Stimulated activated CD4-positive, alpha-beta T cell treated with anti-CD3 and anti-CD28 coated beads, Interleukin-4, amount 100 ng/mL, for 1 hour (primary cell): ENCODE measurements at places on chromosomes 7 and 10.
A peak's percentile ranks its signal among the peaks of the same experiment; 100 is the strongest.

DNA sequence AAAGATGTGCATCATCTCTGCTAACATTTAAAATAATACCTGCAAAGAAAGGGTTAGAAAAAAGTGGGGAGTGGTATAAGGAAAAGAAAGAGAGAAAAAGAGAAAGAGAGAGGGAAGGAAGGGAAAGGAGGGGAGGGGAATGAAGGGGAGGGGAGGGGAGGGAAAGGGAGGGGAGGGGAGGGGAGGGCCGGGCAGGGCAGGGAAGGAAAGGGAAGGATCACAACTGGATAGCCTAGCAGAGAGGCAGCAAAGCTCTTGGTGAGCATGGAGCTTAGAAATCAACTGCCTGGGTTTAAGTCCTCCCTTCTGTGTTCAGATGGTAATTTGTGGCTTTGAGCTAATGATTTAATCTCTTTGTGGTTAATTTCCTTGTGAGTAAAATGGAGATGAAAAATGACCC, 5.4 kb upstream of the FAM237B start:
- DNase-seq = no peak

GRCh38 chr7:50791938-50792341, 9.2 kb upstream of the GRB10 start:
- no peak for DNase-seq

DNA sequence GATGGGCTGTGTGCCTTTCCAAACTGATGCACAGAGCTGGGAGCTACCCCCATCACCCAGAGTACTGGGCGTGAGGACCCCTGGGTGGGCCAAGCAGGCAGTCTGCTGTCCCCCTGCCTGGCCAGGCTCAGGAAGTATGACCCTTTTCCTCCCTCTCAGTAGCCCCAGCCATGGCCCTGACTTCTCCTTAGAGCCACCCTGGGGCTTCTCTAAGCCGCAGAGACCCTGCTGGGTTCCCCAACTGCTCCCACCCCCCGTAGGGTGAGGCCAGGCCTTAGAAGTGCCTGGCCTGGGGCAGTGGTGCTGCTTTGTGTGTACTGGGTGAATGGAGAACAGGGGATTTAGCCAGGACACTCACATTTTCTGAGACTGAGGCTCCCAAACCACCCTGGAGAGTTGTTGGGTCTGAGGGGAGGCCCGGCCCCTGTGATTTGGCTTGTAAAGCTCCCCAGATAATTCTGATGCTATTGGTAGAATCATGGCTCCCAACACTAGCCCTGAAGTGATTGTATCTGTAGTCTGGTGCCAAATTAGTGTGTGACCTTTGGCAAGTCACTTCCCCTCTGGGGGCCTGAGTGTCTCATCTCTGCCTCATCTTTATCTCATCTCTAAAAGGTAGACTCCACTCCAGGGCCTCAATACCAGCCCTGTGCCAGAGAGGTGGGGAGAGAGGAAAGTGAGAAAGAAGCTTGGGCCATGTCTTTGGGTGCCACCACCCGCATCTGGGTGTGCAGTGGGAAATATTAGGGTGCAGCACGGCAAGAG, 99.7 kb upstream of the PPIF start:
- no peak for DNase-seq

DNA sequence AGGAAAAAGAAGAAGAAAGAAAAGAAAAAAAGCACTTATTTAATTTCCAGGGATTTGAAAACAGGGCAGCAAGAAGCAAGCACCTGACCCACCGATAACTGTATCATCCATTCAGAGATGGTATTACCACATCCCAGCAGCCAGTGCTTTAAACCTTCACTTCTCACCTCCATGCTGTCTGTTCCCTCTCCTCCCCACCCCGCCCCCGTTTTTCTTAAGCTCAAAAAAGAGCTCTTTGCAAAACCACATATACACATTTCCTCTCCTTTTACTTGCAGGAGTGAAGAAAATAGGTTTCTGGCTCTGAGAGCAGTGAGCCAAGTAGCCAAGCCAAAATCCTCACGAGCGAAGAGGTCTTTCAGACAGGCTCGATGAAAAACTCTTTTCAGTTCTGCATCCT, 2.2 kb downstream of the STOX1 start:
- DNase-seq = no peak

GRCh38 chr10:131452926-131453720, 141.6 kb upstream of the TCERG1L start:
- DNase-seq = no peak

DNA sequence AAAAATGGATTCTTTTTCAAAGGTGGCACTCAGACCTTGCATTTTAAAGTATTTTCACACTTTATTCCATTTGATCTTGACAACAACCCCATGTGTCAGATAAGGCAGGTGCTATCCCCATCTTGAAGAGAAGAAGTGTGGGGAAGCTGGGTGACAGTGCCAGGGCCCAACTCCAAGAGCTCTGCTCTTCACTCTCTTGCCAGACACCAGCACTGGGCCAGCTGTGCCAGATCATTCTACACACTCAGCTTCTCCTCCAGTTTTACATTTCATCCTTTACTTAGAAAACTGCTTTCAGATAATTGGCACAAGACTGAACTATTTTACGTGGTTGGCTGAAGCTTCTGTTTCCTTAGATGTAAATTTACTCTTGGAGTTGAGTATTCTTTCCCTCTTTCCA, 64.4 kb downstream of the ENO4 start:
- DNase-seq = no peak

- peak; percentile 19 for DNase-seq
Observed at GRCh38 chr10:125823663-125824251, 411 bp downstream of the BCCIP start.

GRCh38 chr10:81978238-81978637, 103.2 kb downstream of the NRG3 start:
- no peak for DNase-seq

- no peak for DNase-seq
Observed at GRCh38 chr10:77511498-77512218, 126.0 kb downstream of the KCNMA1 start.

GRCh38 chr7:131583430-131583829, 27.0 kb upstream of the PODXL start:
- no peak for DNase-seq

- no peak for DNase-seq
Observed at GRCh38 chr7:112866424-112866823, 76.2 kb upstream of the TMEM168 start.

GRCh38 chr10:5354068-5354467, 10.7 kb upstream of the UCN3 start:
- DNase-seq = no peak

- no peak for DNase-seq
Observed at GRCh38 chr10:43174969-43175368, 36.7 kb downstream of the CSGALNACT2 start.

DNA sequence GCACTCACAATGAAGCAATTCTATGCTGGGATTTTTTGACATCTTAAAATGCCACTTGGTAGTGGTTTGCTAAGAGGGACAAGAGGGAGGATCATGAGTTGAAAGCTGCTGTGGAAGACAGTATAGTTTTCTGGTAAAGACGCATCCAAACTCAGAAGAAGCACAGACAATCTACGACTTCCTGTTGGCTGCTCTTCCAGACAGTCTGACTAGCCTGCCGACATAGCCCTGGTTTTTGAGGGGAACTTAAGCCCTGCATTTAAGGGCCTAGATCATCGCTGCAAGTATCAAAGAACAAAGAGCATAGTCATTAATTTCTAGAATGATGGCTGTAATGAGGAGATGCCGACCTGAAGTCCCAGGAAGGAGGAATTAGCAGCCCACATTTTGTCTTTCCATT, 99.9 kb upstream of the IKZF1 start:
- no peak for DNase-seq

DNA sequence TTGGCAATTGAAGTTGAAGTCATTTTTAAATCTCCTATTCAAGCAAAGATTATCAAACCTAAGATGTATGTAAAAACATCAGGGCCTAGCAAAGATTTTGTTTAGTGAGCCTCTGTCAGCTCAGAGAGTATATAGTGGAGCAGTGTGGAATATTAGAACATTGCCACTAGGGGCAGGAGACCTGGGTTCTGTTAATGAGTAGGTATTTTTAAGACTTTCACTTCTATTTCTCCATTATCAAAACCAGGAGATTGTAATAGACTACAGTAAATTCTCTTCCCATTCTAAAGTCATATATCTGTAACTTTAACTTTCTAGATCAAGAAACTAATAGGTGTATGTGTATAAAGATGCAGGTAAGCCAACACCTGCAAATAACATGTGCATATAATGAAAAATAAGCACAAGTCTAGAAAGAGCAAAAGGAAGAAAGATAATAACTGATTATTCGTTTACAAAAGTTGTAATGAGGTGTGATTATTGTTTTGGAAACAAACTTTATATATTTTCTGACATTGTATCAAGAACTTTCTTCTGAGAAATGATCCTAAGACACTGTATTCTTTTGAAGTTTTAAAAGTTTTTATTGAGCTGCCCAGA, 64.4 kb downstream of the KCND2 start:
- no peak for DNase-seq

GRCh38 chr10:93342366-93342765, 139.8 kb downstream of the MYOF start:
- DNase-seq = no peak

GRCh38 chr10:113187063-113187777, 237.2 kb downstream of the TCF7L2 start:
- no peak for DNase-seq

DNA sequence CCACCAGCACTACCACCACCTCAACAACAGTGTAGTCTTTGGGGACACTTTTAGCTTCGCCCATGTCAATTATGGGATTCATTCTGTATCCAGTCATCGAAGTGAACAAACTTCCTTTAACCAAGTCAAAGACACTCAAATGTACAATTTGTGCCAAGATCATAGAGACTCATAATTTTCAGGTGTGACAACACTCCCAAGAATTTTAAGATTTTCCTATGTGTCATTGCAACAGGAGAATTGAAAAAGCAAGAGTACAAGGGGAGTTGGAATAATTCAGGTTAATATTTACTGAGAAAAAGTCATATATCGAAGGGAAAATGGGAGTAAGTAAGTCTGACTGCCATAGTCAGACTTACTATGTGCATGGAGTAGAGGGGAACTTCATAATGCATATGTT, 26.2 kb downstream of the PON1 start:
- no peak for DNase-seq

DNA sequence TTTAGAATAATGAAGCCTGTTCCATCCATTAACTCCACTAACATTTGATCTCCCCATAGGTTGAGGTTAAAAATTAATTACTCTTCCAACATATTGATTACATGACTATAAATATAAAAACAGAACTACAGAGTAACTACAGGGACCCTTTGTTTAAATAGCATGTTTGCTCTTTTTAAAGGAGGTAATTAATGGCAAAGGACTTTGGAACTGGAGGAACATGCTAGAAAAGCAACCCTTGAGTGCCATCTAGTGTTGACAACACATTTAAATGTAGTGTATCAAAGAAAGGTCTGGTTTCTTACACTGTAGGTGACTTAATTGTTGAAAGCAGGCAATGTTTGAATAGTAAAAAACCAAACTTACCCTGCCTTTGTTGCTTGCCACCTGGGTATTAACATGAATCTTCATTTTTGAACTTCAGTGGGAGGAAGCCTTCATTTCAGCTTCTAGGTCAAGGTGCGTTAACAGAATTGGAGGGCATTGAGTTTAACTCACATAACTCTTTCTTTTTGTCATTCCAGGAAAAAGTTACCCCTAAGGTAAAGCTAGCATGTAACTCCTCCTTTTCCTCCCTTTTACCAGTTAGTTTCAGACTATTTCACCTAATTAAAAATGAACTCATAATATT, 52.6 kb upstream of the CAPZA2 start:
- no peak for DNase-seq

DNA sequence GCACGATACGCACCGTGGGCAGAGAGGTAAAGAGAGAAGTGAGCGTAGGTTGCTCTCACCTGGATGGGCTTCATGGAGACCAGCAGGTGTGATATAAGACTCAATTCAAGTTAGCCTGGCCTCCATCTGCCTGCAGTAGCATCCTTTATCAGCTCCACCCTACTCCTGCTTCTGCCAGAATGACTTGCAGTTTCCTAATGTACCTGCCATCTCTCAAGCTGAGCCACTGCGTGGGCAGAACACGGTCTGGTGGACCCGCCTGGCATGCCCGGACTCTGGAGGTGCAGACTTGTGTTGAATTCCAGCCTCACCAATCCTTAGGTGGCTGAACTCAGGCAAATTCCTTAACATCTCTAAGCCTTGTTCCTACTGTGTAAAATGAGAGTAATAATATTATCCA, 64.3 kb downstream of the STEAP1B start:
- no peak for DNase-seq

DNA sequence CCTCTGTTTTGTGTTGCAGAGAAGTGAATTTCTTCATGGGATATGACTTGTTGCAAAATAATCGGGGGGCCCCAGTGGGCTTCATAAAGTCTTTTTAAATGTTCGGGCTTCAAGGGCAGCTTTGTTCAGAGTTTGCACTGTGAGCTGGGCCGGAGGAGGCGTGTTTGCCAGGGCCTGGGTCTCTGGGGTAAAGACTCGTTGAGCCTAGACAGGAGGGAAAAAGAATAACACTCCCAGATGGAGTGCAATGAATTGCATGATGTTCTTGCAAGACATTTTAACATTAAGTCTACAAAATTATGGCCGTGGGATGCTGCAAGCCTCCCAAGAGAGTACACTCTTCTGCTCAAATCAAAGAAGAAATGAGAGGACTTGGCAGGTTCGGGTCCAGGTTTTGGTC, 23.6 kb downstream of the BMPER start:
- no peak for DNase-seq

DNA sequence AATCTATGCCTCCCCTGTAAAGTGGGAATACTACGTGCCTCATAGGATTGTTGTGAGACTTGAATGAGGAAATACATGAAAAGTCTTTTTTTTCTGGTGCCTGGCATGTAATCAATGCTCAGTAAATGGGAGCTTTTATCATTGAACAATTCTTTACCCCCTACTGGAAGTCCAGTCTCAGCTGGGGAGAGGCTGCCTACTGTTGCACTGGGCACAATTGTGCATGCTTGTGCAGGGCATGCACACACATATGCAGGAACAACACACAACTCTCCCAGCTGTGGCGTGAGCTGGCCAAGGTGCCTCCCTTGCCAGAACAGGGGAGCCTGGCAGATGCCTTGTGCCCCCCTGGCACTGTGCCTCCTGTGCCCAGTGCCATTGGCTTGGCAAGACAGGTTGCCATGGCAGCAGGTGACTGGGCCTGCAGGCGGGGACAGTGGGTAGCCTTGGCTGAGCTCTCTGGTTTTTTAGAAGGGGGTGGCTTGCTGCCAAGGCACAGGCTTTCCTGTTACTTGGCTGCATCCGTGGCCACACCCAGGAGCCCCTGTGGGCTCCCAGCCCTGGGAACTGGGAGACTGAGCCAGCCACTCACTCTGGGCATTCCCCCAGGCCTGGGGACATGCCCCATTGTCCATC, 16.1 kb upstream of the PALD1 start:
- no peak for DNase-seq

DNA sequence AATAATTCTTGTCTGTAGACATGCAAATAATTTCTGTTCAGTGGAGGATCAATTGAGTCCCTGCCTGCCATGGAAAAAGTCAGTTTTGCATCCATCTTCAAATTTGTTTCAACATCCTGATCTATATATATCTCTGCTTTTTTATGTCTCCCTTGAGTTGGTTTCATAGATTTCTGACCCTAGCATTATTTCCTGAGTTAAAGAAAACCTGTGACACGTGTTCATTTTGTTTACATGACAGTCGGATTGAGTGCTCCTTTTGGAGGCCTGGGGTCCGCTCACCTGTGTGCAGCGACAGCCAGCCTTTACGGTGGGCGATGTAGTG, 674 bp downstream of the MRPS24 start:
- no peak for DNase-seq

- no peak for DNase-seq
Observed at GRCh38 chr10:78523453-78523852, 489.8 kb downstream of the RPS24 start.
